ENCODE measurements at places on chromosomes 7 and 10. TPM values are rescaled to one million over a fixed set of nuclear protein-coding genes. Genes with fewer than 3 reads are reported as not detected.
A peak's percentile ranks its signal among the peaks of the same experiment; 100 is the strongest.

GRCh38 chr10:127034034-127034633 is 128.9 kb downstream of the DOCK1 start:
- DNase-seq, result no peak

- DNase-seq, result no peak
Observed at GRCh38 chr10:50440489-50440888, 183.3 kb downstream of the SGMS1 start.

Gene IGFBP1
- 0.96 TPM for polyA plus RNA-seq

DNA sequence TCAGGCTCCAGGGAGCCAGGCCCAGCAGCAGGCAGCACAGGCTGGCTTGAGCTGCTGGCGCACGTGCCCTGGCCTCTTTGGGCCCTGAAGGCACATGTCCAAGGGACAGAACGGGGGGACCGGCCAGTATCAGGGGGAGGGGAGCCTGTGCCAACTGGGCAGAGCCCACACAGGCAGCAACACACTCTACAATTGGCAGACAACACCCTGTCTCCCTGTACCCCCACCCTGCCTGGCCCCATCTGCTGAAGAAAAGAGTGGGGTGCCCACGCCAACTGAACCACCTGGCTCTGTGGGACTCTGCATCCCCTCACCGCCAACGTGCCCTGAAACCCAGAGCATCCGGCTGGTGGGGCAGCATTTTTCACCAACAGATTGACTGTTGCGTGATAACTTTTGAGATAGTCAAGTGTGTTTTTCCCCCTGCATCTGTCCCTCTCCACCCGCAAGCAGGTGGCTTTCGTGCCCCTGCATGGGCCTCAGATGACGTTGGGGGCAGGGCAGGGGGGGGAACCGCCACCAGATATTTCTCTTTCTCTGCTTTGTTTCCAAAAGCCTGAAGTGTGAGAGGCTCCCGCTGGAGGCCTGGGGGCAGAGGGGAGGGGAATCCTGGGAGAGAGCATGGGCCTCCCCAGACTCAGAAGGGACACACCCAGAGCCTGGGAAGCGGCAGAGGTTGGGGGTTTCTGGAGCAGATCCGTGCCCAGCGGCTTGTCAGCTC is 21.8 kb downstream of the SLIT1 start:
- no peak for DNase-seq

Gene BLNK
- 38.8 TPM for polyA plus RNA-seq

GRCh38 chr7:149666360-149666945 is 106.9 kb downstream of the ZNF467 start:
- no peak for DNase-seq

DNA sequence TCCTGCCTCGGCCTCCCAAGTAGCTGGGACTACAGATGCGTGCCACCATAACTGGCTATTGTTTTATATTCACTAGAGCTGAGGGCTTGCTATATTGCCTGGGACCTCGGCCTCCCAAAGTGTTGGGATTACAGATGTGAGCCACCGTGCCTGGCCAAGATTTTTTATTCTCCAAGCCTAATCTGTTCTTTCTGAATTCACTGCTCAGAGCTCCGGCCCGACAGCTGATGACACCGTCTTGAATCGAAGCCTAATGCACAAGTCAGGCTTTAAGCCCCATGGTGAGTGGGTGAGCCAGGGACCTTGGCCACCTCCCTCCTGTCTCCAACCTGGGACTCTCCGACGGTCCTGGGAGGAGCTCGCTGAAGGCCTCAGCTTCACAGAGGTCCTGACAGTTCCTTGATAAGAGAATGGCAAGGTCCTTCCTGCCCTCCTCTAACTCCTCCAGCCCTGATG is 338.9 kb downstream of the WDR37 start:
- no peak for DNase-seq

Gene NPTX2
- 3.3 TPM for polyA plus RNA-seq

DNA sequence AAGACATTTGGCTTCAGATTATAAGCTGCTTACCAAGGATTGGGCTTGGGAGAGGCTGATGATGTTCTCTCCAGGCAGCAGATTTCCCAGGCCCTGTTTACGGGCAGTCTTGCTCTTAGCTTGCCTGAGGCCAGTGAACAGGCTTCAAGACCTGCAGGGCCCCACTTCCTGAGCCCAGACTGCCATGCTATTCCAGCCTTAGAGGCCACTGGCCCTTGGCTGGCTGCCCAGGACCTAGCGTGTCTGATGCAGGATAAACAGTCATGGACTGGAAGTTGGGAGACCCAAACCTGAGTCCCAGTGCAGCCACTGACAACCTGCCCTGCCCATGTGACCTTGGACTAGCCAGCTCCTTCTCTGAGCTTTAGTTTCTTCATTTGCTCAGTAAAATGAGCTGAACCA is 2.9 kb downstream of the PRXL2A start:
- no peak for DNase-seq

- DNase-seq, result no peak
Observed at GRCh38 chr7:149381245-149381644, 79.6 kb downstream of the ZNF777 start.

GRCh38 chr10:101570428-101571270 is 17.4 kb downstream of the POLL start:
- DNase-seq, result no peak

- no peak for DNase-seq
Observed at GRCh38 chr7:95368235-95368634, 27.9 kb downstream of the PON3 start.

DNA sequence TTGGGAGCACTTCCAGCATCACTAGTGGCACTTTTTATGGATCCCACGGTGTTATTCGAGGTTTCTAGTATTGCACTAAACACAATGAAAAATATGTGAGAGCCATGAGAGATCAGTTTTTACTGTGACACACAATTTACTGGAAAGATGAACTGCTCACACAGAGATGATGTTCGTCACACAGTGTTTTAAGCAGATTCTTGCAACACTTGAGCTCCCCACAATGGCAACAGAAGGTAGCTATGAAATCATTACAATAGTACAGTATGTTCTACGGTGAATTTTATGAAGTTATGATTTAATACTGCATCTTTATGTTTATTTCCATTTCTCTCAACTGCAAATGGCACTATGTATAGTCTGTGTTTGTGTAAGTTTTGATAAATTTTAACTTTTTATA is 27.4 kb upstream of the ENTPD1 start:
- DNase-seq, result no peak

- no peak for DNase-seq
Observed at GRCh38 chr10:5658871-5659618, 7.3 kb downstream of the ASB13 start.

DNA sequence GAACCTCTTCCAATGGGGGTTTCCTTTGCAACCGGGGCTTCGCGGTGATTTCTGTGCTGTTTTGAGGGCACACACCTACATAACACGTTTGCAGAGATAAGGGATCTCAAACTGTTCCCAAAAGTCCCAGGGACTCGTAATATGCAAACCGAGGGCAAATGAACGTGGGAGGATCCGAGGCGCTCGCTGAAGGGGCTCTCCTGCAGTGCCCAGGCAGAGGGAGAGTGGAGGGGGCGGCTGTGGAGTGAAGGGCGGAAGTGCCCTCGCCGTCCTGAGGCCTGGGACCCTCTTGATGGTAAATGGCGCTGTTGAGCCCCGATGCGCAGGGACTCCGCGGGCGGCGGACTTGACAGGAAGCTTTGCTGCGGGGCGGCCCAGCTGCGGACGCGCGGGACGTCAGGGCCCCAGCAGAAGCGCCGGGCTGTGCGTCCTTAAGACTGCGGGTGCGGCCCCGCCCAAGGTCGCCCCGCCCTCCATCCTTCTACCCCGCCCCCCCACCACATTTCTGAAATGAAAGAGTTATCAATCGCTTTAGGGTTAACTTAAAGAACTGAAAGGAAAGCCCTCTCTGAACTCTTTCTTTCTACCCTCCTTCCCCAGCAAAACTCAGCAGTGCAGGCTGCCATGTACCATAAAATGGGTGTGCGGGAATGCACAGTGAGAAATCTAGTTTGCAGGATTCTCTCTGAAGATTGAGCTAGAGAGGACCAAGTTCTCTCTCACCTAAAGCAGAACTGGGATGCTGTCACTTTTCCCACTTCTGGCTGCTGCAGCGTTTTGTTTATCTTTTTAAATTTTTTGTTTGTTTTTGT is 151.8 kb upstream of the YAE1 start:
- peak; percentile 31 for DNase-seq

GRCh38 chr7:125563557-125563956 is 633.9 kb upstream of the POT1 start:
- DNase-seq, result no peak

Gene ST7
- 27.5 TPM for polyA plus RNA-seq

Gene C1QL3
- 1.4 TPM for polyA plus RNA-seq

Gene SOSTDC1
- 61.2 TPM for polyA plus RNA-seq

- no peak for DNase-seq
Observed at GRCh38 chr7:82156893-82157292, 286.7 kb downstream of the CACNA2D1 start.

GRCh38 chr10:86259901-86260562 is 106.6 kb downstream of the GRID1 start:
- no peak for DNase-seq

- DNase-seq, result no peak
Observed at GRCh38 chr10:64037071-64037661, 516.0 kb downstream of the REEP3 start.

GRCh38 chr7:102817616-102818573 is 69.1 kb downstream of the FAM185A start:
- no peak for DNase-seq

GRCh38 chr10:16439295-16439694 is 2.5 kb downstream of the PTER start:
- no peak for DNase-seq

Gene SPACDR
- 1.5 TPM for polyA plus RNA-seq

Gene EFCAB10
- polyA plus RNA-seq, result 2.3 TPM

DNA sequence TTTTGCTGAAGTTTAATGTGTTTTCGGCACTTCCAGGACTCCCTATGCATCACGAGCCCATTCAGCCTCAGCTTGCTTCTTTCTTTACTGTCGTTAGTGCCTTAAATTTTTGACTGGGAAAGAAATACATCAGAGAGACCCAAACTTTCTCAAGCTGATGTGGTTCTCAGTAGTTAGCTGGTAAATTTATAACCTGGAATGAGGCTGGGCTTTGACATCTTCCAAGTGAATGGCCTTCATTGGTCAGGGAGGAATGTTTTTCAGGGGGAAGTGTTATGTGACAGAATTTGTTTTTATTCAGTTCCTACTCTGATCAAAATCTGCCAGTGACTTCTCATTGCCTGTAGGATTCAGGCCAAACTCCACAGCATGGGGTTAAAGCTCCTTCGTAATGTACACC is 296.9 kb downstream of the SORCS3 start:
- no peak for DNase-seq

Gene CDNF
- 2.6 TPM for polyA plus RNA-seq

Gene EVX1
- polyA plus RNA-seq, result not detected

GRCh38 chr10:98074315-98074911 is 44.0 kb upstream of the CRTAC1 start:
- peak; percentile 18 for DNase-seq

GRCh38 chr10:102485093-102485784 is 17.3 kb downstream of the ACTR1A start:
- no peak for DNase-seq

- DNase-seq, result no peak
Observed at GRCh38 chr7:24419511-24419910, 135.5 kb downstream of the NPY start.

GRCh38 chr10:91190388-91190870 is 30.0 kb upstream of the PCGF5 start:
- DNase-seq, result no peak

- DNase-seq, result peak; percentile 56
Observed at GRCh38 chr10:24209432-24209771, 464 bp downstream of the KIAA1217 start.

Gene ANXA8L1
- not detected for polyA plus RNA-seq

Gene GPR26
- 0.01 TPM for polyA plus RNA-seq

DNA sequence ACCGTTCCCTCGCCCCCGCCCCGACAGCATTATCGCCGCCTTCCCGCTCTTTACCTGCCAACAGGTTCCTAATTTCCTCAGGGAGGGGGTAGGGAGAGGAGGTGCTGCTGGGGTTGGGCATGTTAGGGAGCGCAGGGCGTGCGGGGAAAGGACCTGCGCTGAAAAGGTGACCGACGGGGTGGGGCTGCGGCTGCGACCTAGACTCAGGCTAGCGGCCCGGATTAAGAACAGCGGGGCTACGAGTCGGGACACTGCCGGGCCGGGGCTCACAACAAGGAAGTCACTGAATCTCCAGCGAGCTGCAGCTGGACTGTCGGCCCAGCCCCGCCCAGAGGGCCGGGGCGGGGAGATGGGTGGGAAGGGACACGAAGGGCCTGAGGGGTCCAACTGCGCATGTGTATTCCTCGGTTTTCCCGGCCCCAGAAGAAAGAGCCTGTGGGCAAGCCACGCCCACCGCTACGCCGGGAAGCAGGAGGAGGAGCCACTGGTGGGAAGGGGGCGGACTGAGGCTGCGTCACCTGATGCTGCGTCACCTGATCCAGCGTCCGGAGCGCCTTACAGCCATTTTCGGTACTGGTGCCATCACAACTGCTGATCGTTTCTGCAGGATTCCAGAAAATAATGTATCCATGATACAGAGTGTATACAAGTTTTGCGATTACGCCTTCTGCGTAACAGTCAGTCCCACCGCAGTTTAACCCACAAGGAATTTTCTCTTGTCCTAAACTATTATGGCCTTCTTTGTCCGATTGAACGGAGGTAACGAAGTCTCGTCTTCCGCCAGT is at the start of gene SKAP2:
Gene SKAP2 (minus strand): TSS at position 282 of the 785 bp plus-strand sequence. CDS start 161 bp downstream, at position 121.
- DNase-seq, result peak; percentile 99

GRCh38 chr7:127258111-127258510 is 5.4 kb upstream of the GRM8 start:
- no peak for DNase-seq

DNA sequence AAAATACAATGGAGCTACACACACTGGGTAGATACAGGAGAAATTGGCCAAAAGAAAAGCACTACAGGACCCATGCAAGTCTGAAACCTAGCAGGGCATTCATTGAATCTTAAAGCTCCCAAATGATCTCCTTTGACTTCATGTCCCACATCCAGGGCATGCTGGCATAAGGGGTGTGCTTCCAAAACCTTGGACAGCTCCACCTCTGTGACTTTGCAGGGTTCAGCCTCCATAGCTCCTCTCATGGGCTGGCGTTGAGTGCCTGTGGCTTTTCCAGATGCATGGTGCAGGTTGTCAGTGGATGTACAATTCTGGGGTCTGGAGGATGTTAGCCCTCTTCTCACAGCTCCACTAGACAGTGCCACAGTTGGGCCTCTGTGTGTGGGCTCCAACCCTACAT is 626.3 kb upstream of the POT1 start:
- no peak for DNase-seq

Gene CALY
- polyA plus RNA-seq, result 0.19 TPM

Gene NPFFR1
- 0.20 TPM for polyA plus RNA-seq

Gene MSS51
- 1.6 TPM for polyA plus RNA-seq

Gene TDRD1
- polyA plus RNA-seq, result not detected

All from right renal pelvis (tissue), 4 donors.